ENCODE measurements at places on chromosomes 1 and 21.
A peak's percentile ranks its signal among the peaks of the same experiment; 100 is the strongest.

DNA sequence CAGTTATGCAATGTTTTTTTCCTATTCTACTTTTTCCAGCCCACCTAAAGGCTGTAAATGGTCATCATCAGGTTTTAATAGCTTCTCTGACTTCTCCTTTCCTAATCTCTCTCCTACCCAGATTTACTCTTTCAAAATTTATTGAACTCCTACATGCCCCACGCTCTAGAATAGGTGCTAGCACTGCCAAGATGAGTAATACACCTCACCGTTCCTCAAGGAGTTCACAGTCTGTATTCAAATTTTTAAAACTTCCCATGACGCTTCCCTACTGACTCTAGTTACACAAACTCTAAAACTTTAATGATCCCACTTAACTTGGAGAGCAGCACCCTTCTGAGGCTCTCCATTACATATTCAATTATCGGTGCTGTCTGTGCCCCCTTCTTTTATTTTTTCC is 51.6 kb downstream of the ALG14 start:
- no peak for DNase-seq

GRCh38 chr1:9289090-9289534 is 3.6 kb upstream of the SPSB1 start:
- peak; percentile 74 for DNase-seq

GRCh38 chr1:119302011-119302410 is 66.6 kb upstream of the HAO2 start:
- no peak for DNase-seq

GRCh38 chr1:15899266-15899665 is 51.8 kb downstream of the SPEN start:
- no peak for DNase-seq

DNA sequence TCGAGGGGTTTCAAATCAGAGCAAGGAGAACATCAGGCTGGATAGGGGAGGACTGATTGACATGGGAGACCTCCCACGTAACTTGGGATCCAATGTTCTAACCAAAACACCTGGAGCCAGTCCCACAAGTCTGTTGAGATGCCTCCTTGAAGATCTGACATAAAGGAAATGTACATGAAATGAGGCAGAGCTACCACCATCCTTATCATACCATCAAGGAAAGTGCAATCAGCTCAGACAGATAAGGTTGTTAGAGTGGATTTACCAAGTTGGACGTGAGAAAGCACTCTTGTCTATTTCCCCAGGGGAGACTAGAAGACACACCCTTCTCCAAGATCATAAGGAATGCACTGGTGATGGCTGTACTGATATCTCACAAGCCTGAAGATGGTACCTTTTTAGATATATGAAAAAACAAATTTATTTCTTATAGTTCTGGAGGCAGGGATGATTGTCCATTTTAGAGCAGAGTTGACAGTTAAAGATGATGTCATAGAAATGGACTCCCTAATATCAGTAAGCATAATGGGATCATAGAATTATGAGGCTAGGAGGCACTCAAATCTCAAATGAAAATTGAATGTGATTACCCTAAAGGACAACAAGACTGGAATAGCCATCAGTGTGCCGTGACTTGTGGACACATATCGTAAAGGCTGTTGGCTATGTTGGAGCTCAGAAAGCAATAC is 129.1 kb upstream of the RAB4A start:
- no peak for DNase-seq

DNA sequence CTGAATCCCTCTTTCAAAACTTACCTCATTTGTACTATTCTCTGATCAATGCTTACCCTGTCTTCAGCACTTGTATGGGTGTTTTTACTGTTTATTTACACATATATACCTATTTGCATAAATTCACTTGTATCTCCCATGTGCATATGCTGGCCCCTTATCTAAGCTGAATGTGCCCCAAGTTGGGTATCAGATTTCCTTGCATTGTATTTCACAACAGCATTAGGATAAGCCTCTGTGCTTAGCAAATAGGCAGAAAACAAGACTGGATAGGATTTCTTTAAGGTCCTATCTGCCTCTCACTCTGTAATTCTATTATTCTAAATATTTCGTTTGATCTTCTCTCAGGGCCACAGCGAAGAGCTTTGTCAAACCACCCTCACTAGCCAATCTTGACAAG is 45.9 kb upstream of the IPO9 start:
- DNase-seq = no peak
